ENCODE measurements at places on chromosomes 1 and 21.

- DNase-seq, result no peak
These were observed 35.0 kb downstream of the SLC35F3 start for GRCh38 chr1:233939451-233939850.

GRCh38 chr1:168498159-168498631 lies 45.6 kb downstream of the XCL2 start:
- no peak for DNase-seq

DNA sequence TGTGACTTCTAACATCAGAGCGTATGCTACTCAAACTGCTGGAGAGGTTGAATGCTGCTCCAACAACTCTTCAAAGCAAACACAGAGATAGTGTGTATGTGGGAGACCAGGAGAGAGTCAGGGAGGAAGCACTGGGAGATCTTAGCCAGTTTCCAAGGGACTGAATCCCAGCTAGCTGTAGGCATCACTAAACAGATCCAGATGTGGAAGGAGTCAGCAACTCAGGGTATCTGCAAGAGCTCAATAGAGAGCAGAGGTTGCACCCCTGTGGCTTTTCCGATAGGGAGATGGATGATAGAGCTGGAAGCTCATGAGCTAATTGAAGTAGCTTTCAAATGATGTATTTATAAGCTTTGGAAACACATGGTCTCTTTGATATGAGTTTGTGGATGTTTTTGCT lies 168.9 kb upstream of the HOOK1 start:
- DNase-seq, result no peak

- DNase-seq, result no peak
These were observed 10.4 kb upstream of the PLEKHA6 start for GRCh38 chr1:204370176-204370575.

DNA sequence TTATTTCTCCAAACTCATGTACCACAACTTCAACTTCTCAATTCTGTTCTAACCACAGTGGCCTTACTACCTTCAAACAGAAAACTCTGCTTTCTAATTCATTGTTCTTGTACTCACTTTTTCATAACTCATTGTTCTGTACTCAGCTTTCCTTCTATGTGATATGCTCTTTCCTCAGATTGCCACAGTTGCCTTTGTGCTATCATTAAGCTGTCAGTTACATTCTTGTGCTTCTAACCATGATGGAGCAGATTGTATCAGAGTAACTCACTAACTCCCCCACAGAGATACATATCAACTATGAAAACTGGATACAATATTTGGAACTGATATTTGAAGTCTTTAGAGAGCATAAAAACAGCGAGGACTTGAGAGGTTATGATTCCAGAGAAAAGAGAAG lies 1213.7 kb downstream of the KCNT2 start:
- no peak for DNase-seq

DNA sequence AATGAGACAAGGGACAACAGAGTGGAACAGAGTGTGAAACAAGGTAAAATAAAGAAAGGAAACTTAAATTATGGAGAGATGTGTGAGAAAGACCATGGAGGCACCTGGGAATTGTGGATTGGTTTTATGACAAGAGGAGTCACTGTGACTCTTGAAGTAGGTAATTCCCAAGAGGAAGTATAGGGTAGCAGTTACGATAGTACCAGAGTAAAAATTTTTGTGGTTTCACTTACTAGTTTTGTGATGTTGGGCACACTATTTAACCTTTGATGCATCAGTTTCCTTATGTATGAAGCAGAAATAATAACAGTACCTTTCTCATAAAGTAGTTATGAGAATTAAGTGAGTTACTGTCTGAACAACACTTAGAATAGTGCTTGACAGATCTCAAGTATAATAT lies 267.9 kb upstream of the DPYD start:
- DNase-seq, result no peak

DNA sequence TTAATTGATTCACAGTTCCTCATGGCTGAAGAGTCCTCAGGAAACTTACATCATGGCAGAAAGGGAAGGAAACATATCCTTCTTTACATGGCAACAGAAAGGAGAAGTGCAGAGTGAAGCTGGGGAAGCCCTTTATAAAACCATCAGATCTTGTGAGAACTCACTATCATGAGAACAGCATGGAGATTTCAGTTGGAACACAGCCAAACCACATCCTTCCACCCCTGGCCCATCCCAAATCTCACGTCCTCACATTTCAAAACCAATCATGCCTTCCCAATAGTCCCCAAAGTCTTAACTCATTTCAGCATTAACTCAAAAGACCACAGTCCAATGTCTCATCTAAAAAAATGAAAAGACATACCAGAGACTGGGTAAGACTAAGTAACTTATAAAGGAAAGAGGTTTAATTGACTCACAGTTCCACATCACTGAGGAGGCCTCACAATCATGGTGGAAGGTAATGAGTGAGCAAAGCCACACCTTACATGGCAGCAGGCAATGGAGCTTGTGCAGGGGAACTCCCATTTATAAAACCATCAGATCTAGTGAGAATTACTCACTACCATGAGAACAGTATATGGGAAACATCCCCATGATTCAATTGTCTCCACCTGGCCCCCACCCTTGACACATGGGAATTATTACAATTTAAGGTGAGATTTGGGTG lies 105.2 kb downstream of the MRPL39 start:
- DNase-seq, result no peak

GRCh38 chr1:63454269-63454668 lies 68.8 kb downstream of the ITGB3BP start:
- DNase-seq, result no peak

DNA sequence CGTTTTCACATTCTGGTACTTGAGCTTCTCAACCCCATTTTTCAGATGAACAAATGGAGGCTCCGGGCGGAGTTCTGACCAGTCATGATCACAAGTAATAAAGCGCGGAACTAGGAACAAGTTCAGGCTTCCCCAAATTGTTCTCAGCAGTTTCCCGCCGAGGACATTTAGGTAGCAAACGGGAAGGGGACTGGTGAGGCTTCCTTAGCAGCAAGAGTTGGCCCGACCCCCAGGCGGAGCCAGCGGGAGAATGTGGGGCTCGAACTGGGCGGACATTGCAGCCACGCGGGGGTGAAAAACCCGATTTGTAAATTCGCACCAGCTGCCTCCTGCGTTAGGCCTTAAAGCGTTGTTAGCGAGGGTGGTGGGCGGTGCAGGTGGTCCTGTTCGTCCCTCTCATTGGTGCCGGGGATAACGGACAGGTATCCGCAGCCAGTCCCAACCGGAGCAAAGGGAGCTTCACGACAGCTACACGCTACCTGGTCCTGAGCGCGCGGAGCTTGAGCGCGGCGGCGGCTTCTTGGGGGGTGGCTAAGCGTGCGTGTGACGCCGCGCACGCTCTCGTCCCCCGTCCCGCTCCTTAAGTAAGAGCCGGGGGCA lies 15.3 kb downstream of the SEMA6C start:
- no peak for DNase-seq

DNA sequence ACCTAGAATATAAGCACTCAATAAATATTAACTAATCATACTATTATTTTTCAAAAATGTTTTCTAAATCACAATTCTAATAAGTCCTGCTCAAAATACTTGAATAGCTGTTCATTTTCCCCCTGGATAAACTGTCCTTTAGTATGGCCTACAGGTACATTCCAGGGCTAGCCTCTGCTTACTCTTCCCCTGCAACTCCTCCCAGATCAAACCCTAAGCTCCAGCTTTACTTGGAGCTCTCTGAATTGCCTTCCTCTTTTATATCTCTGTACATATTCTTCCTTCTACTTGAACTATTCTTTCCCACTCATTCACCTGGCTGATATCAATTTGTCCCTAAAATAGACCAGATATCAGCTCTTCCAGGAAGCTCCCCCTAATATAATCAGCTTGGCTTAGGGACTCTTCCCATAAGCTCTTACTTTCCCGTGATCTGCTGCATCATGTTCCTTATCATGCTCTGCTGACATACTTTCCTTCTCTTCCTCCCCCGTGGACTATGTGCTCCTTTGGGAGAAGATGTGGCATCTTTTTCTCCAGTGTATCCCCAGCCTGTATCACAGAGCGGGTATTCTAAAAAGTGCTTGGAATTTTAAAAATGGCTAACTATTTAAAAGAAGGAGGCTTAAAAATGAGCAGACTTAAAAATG lies 43.1 kb upstream of the PIGC start:
- DNase-seq, result no peak

GRCh38 chr1:76267631-76268030 lies 193.1 kb downstream of the ST6GALNAC3 start:
- DNase-seq, result no peak

DNA sequence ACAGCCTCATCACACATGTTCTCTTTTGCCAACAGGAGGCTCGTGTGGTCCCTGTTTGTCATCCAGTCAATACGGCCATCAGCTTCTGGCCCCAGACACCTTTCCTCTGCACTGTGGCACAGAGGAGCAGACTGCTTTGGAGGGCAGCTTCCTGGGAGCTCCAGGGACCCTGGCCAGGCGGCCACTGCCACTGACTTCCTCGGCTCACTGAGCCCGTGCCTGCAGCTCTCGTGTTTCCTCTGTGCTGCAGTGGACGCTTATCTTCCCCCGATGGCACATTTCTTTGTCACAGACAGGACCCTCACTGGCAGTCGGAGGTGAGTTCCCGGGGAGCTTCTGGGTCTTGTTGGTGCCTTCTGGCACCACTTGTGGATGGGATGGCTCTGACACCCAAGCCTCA lies 67.0 kb upstream of the DIRAS3 start:
- no peak for DNase-seq

DNA sequence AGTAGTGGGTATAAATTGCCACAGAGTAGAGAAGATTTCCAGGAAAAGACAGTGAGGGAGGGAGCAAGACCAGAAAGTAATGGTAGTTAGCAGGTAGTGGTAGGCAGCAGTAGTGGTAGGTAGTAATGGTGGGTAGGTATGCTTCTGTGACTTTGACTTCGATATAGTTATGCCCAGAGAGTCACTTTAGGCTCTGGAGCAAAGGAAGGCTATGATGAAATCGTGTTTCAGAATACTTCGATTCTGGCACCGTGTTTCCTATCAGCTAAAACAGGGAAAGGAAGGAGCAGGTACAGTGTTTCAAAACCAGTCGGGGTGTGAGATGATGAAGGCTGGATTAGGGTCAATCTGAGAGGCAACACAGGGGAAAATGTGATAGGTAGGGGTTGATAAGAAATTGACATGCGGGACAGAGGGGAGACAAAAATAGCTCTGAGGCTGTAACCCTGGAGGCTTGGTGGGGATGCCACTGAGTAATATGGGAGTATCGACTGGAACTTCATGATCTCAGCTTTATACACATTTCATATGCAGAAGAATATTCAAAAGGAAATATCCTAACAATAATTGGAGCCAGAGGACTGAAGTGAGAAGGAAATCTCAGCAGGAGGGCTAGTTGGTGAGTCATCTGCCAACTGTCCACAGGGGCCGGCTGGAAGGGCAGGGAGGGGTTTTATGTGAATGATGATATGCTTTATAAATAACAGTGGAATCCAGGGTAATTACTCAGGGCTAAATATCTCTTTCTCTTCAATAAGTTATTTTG lies 25.2 kb upstream of the TRIM45 start:
- no peak for DNase-seq

GRCh38 chr1:32703479-32704291 lies 1.1 kb upstream of the SYNC start:
- DNase-seq, result no peak

- no peak for DNase-seq
These were observed 19.2 kb downstream of the SLC9A1 start for GRCh38 chr1:27135541-27136235.

DNA sequence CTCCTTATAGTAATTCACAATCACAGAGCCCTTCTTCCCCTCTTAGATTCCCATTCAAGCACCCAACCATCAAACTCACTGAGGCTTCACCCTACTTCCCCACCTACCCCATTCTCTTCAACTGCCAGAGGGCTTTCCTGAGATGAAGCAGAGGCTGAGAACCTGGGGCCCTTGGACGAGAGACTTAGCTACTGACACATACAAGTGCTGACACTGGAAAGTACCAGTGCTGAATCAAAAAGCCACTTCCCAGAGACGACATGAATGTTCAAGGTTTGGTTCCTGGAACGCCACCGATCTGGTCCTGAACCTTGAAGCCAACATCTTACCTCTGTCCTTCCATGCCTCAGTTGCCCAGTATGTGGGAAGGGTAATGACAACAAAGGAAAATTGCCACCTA lies 16.6 kb upstream of the RAP1A start:
- DNase-seq, result no peak

GRCh38 chr1:203152158-203153034 lies 23.2 kb downstream of the MYBPH start:
- no peak for DNase-seq

DNA sequence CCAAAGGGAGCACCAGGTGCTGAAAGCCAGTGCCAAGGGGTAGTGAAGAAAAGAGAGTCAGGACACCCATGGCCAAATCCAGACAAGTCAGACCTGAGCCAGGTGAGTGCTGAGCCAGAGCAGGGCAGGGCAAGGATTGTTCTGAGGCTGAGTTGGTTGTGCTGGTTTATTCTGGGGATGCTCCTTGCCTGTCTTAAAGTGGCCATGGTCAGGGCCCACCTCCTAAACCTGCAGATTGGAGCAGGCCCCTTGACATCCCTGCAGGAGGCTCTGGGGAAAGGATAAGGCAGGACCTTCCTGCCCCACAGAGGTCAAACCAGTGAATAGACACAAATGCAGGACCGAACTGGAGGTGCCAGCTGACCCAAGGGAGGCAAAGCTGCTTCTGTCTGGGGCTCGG lies 138.4 kb downstream of the HIVEP3 start:
- DNase-seq, result no peak

GRCh38 chr21:43911015-43911934 lies 46.3 kb downstream of the AGPAT3 start:
- DNase-seq, result no peak

DNA sequence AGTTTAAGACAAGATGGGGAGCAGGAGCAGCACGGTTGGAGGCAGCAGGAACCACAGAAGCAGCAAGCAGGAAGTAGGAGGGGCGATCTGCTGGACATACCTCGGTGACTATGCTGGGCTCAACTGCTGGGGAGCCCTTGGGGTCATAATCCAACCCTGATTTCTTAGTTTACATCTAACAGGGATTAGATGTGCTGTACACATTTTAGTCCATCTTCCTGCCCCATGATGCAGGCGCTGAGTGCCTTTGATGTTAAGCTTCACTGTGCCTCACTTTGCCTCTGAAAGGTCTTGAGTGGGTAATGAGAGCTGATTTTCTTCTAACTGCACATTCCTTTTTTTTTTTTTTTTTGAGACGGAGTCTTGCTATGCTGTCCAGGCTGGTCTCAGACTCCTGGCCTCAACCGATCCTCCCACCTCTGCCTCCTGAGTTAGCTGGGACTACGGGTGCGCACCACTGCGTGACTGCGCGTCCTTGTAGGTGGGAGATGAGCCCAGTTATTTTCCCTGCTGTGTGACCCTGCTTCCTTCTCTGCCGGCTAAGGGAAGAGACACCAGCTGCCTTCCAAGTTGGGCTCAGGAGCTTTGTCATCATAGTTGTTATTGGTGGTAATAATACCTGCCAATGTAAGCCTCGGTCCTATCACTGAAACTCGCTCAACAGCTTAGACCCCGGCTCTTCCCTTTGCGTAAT lies 1.1 kb upstream of the RCAN3 start:
- no peak for DNase-seq
